NCI-H774 (cell line): ENCODE measurements at places on chromosomes 4 and X.
A peak's percentile ranks its signal among the peaks of the same experiment; 100 is the strongest.

DNA sequence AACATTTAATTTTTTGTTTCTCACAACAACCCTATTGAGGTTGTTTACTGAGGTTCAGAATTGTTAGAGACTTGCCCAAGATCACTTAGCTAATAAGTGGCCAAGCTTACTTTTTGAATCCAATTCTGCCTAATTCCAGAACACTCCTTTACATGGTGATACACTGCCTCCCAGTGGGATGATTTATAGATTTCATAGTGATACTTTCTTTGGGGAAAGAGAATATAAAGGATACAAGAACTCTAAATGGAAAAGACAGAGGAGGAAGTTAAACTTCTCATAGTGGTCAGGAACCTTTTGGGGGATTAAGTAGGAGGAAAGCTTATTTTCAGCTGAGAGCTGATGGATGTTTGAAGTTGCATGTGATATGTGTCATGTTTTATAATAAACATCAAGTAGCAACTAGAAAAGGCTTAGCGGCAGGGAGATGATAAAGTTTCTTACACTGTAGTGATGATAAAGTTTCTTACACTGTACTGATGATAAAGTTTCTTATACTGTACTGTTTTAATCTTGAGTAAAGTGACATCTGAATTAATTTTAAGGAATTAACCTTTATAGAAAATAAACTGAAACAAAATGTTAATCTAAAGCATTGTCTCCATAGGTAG is 15.3 kb downstream of the STAG2 start:
- DNase-seq = no peak

- DNase-seq = peak; percentile 55
These were observed at the start of gene CENPE for GRCh38 chr4:103198111-103198765. Gene CENPE, minus strand, starts transcription at chr4:103198343. Its CDS starts 24 bp downstream, at chr4:103198319.

DNA sequence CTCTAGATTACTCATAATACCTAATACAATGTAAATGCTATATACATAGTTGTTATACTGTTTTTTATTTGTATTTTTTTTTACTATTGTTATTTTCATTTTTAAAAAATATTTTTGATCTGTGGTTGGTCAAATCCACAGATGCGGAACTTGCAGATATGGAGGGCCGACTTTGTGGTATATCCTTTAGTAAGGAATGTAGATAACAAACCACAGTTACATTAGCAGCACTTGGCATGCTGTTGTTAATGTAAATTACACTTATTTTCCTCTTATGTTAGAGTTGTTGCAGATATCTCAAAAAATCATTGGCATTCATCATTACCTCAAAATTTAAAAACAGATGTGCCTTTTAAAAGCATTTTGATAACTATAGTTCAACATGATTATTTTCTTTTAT is 151.0 kb downstream of the TMEM164 start:
- DNase-seq = no peak

DNA sequence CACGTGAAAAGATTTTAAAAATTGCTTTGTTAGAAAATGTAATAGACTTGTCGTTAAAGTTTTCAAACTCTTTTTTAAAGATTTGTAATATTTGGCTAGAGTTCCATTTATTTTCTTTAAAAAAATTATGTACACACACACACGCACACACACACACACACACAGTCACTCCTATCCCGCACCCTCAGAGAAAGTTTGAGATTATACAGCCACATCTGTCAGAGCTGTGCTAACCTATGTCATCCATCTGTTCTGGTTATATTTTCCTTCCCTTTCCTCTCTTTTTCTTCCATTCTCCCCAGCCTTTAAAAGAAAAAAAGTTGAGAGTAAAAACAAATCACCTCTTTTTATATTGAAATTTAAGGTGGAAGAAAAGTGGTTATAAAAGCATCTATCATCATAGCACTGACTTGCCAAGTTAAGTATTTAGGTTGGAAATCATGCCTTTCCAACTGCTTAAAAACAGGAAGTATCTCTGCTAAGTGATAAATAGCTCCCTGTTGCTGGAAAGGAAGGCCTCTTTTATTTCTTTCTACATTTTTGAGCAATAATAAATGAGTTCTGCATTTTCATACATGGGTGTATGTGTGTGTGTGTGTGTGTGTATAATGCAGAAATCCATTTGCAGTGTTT is 163.3 kb upstream of the SPRY1 start:
- DNase-seq = no peak

- no peak for DNase-seq
These were observed 40.0 kb downstream of the RAPGEF2 start for GRCh38 chr4:159142681-159143384.
